ENCODE measurements at places on chromosomes 5 and 9.

- DNase-seq, result no peak
These were observed 18.1 kb downstream of the ZNF618 start for GRCh38 chr9:113894166-113894565.

- no peak for DNase-seq
These were observed 51.5 kb downstream of the CEP120 start for GRCh38 chr5:123371575-123372179.

DNA sequence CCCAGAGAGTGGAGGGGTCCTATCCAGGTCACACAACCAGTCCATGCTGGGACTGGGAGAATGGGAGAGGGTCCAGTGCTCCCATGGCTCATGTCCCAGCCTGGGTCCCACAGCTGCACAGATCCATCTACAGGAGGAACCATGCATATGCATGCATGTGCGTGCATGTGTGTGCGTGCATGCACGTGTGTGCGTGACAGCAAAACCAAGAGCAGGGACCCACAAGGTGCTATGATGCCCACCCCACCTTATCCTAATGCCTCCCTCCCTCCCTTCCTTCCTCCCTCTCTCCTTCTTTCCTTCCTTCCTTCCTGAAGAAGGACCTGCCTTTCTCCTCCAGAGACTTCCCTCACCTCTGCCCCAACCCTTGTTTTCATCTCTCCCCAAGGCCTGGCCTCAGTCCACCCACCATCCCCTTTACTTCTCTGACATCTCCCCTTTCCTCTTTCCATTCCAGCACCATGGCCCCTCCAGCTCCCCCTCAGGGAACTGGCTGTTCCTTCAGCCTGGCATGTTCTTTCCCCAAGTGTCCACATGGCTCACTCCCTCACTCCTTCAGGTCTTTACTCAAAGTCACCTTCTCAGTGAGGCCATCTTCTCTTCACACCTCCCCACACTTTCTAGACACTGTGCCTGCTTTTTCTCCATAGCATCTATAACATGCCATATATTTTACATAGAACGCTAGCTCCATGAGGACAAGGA is 21.8 kb downstream of the AQP7 start:
- DNase-seq, result no peak

DNA sequence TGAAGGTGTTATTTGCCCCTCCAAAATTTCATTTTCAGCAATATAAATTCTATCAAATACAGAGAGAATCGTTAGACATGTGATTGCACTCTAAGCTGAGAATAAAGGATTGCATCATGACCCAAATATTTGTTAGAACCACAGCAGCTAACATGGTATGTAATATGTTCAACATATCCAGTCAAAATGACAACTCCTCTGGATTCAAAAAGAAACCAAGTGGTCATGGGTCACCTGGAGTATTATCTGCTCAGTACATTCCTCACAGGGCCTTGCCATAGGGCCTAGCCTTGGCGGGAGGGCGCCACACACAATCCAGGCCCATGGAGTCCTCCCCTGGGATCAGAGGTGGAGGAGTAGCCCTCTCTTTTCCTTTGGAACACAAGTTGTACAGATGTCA is 179.2 kb downstream of the HSD17B3 start:
- DNase-seq, result no peak

- DNase-seq, result no peak
These were observed 278.3 kb downstream of the PDE4D start for GRCh38 chr5:59615272-59615671.

GRCh38 chr9:114141553-114142402 is 13.6 kb upstream of the COL27A1 start:
- DNase-seq, result no peak

DNA sequence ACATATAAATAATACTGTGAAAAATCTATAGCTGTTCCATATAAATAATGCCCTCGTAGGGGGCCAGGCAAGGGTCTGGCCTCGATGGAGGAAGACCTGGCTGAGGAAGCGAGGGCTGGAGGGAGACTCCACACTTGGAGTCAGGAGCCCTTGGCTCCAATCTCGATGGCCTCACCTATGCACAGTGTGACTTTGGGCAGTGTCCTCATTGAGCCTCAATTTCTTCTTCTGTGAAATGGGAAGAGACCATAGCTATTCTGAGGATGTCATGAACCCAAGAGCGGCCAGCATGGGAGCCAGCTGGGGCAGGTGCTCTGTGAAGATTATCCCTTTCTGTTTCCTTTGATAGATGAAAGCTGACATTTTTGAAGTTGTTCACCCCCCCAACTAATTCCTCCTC is 24.8 kb downstream of the ANGPTL2 start:
- DNase-seq, result no peak

- DNase-seq, result peak; percentile 54
These were observed 10.5 kb upstream of the IRF1 start for GRCh38 chr5:132500931-132501628.

All from stimulated activated CD8-positive, alpha-beta memory T cell treated with anti-CD3 and anti-CD28 coated beads, Interleukin-15, amount 100 ng/mL, for 48 hours (primary cell).